Activated naive CD8-positive, alpha-beta T cell treated with anti-CD3 and anti-CD28 coated beads for 36 hours (primary cell): ENCODE measurements at places on chromosomes 11 and 22.

DNA sequence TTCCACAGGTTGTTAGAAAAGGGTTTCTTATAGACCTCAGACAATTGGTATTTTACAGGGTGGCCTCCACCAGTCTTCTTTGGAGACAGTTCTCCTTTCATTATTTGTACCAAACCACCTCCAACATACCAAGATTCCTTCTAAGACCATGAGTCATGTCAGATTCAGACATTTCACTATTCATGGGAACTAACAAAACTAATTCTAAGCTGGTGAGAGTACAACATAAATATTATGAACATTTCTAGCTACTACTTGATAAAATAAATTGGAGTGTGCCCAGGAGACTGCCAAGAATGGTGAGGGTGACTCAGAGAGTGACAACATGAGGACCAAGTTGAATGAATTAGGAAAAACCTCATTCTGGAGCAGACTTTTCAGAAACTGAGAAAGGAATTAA is 494.6 kb upstream of the LRRC4C start:
- no peak overlapping the region for H3K27ac ChIP-seq
- DNase-seq = no peak
- no peaks in the 10 kb centered on the region for H3K27me3 ChIP-seq
- H3K4me1 ChIP-seq = no peaks in the 10 kb centered on the region

- no peaks in the 10 kb centered on the region for H3K27me3 ChIP-seq
- H3K27ac ChIP-seq = no peak overlapping the region
- H3K4me3 ChIP-seq = no peak overlapping the region
- H3K36me3 ChIP-seq = no peaks in the 10 kb centered on the region
Observed at GRCh38 chr11:2465202-2466068, 20.6 kb downstream of the KCNQ1 start.

DNA sequence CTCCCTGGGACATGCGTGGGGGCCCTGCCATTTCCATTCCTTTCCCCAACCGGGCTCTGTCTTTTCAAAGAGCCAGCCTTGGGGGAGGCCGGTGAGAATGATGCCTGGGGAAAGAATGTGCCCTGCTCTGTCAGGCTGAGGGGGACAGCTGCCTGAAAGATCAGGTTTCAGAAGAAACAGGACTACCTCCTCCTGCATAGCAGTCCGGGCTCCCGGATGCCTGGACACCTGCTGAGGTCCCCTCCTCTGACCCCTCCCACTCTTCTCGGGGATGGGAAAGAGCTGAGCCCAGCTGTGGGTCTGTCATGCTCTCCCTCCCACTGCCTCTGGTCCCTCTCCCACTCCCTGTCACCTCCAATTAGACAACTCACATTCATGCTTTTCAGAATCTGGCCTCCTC is 41.8 kb upstream of the CDON start:
- H3K27ac ChIP-seq = no peak overlapping the region
- no peak for DNase-seq
- no peaks in the 10 kb centered on the region for H3K4me1 ChIP-seq
- no peak overlapping the region for H3K4me3 ChIP-seq
- H3K36me3 ChIP-seq = no peaks in the 10 kb centered on the region

GRCh38 chr22:49765091-49765771 is 62.4 kb downstream of the BRD1 start:
- H3K27ac ChIP-seq = no peak overlapping the region
- H3K36me3 ChIP-seq = peaks cover 5% of the 10 kb centered on the region

DNA sequence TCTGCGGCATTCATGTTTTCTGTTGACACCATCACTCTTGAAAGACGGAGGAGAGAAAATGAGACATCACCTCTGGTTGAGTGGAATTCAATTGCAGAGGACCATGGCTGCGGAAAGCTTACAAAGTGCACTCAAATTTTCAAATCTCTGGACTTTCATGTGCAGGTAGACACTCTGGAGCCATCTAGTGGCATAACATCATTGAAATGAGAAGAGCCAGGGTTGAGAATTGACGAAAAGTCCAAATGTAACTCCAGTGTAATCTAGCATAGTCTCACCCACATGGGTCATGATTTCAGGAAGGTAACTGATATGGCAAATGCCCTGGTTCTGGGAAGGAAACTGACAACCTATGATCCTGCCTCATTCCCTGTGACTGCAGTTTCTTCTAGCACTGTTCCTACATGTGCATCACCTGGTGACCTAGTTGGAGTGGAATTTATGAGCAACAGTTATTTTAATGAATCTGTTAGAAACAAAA is 687.8 kb downstream of the KCNA4 start:
- no peaks in the 10 kb centered on the region for H3K27me3 ChIP-seq
- no peak overlapping the region for H3K27ac ChIP-seq
- DNase-seq = no peak

GRCh38 chr11:70467201-70468085 is 69.1 kb downstream of the CTTN start:
- no peaks in the 10 kb centered on the region for H3K36me3 ChIP-seq
- H3K27me3 ChIP-seq = peaks cover 6% of the 10 kb centered on the region
- H3K4me3 ChIP-seq = no peak overlapping the region

- peaks cover 15% of the 10 kb centered on the region for H3K27me3 ChIP-seq
- H3K27ac ChIP-seq = no peak overlapping the region
- no peaks in the 10 kb centered on the region for H3K4me1 ChIP-seq
- H3K36me3 ChIP-seq = no peaks in the 10 kb centered on the region
Observed at GRCh38 chr11:45250035-45250718, 36.0 kb downstream of the SYT13 start.

- H3K36me3 ChIP-seq = no peaks in the 10 kb centered on the region
- no peak for DNase-seq
- H3K4me3 ChIP-seq = no peak overlapping the region
- H3K27me3 ChIP-seq = peaks cover 3% of the 10 kb centered on the region
- H3K27ac ChIP-seq = no peak overlapping the region
Observed at GRCh38 chr11:46247659-46248058, 29.8 kb upstream of the CREB3L1 start.

- H3K4me3 ChIP-seq = no peak overlapping the region
- H3K4me1 ChIP-seq = peaks cover 17% of the 10 kb centered on the region
- no peak for DNase-seq
- no peaks in the 10 kb centered on the region for H3K27me3 ChIP-seq
- no peak overlapping the region for H3K27ac ChIP-seq
- peaks cover 14% of the 10 kb centered on the region for H3K36me3 ChIP-seq
Observed at GRCh38 chr22:36136475-36136874, 24.1 kb downstream of the APOL3 start.

- peak; percentile 76 for DNase-seq
- H3K27me3 ChIP-seq = peaks cover 4% of the 10 kb centered on the region
- peak within 1 kb of the TSS; percentile 98 for H3K27ac ChIP-seq
- peak within 1 kb of the TSS; percentile 96 for H3K4me3 ChIP-seq
- peaks cover 56% of the 10 kb centered on the region for H3K4me1 ChIP-seq
- peaks cover 8% of the 10 kb centered on the region for H3K36me3 ChIP-seq
Observed at GRCh38 chr22:25564320-25564978, at the start of gene GRK3. Gene GRK3, plus strand, starts transcription at chr22:25564675. Its CDS starts 366 bp downstream, at chr22:25565041.

DNA sequence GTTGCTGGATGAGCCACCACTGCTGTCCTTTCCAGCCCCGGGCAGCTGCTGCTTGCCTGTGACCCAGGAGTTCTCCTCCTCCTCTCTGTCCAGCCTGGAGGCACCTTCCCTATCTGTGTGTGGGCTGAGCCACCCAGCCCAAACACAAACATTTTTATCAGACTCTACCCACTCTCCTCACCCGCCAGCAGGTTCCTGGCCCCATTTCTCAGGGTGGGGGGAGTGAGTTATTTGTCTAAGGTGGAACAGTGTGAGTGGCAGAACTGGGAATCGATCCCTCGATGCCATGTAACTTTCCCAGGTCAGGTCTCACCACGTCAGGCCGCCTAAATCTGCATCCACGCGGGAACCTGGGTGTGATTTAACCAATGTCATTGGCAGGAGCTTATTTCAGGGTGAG is 20.8 kb upstream of the SMIM38 start:
- DNase-seq = no peak
- H3K27ac ChIP-seq = no peak overlapping the region
- H3K27me3 ChIP-seq = no peaks in the 10 kb centered on the region
- H3K4me3 ChIP-seq = no peak overlapping the region
- H3K4me1 ChIP-seq = peaks cover 9% of the 10 kb centered on the region
- H3K36me3 ChIP-seq = peaks cover 11% of the 10 kb centered on the region

DNA sequence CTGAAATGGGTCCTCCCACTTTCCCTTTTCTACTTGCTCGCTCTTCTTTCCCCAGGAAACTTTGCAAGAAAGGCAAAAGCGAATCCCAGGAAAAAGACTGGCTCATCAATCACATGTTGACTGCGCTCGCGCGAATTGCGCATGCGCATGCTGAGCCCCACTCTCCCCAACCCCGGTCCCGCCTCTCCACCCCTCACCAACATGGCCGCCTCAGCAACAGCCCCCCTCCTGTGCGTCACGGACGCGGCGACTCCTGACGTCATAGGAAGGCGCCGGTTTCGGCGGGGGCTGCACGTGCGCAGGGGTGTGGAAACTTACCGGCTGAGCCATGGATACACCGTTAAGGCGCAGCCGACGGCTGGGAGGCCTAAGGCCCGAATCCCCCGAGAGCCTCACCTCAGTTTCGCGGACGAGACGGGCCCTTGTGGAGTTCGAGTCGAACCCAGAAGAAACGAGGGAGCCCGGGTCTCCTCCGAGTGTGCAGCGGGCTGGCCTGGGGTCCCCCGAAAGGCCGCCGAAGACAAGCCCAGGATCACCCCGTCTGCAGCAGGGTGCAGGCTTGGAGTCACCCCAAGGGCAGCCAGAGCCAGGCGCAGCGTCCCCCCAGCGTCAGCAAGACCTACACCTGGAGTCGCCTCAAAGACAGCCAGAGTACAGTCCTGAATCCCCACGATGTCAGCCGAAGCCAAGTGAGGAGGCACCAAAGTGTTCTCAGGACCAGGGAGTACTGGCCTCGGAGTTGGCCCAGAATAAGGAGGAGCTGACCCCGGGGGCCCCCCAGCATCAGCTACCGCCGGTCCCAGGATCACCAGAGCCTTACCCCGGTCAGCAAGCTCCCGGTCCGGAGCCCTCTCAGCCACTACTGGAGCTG is at the start of gene CCDC86:
Gene CCDC86 (plus strand): TSS at position 317 of the 871 bp plus-strand sequence. CDS start 12 bp downstream, at position 329.
- peaks cover 36% of the 10 kb centered on the region for H3K4me1 ChIP-seq
- no peaks in the 10 kb centered on the region for H3K27me3 ChIP-seq
- H3K36me3 ChIP-seq = peaks cover 39% of the 10 kb centered on the region
- peak; percentile 98 for DNase-seq

DNA sequence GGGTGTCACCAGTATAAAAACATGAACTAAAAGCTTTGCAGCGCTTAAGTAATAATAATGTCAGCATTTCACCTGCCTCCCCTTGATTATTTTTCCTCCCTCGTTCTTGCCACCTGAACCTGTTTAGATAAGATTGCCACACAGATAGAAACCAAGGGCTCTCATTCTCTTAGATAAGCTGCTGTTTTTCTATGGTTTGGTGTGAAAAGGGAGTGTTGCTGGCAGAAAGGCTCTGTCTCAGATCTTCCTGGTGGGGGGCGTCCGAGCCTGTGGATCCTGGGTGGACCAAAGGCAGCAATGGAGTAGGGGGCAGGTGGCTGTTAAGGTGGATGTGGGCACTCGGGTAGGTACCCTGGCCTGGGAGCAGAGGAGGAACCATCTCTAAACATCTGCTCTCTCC is 147.5 kb downstream of the ST3GAL4 start:
- no peak for DNase-seq
- H3K27me3 ChIP-seq = peaks cover 35% of the 10 kb centered on the region
- no peaks in the 10 kb centered on the region for H3K36me3 ChIP-seq

DNA sequence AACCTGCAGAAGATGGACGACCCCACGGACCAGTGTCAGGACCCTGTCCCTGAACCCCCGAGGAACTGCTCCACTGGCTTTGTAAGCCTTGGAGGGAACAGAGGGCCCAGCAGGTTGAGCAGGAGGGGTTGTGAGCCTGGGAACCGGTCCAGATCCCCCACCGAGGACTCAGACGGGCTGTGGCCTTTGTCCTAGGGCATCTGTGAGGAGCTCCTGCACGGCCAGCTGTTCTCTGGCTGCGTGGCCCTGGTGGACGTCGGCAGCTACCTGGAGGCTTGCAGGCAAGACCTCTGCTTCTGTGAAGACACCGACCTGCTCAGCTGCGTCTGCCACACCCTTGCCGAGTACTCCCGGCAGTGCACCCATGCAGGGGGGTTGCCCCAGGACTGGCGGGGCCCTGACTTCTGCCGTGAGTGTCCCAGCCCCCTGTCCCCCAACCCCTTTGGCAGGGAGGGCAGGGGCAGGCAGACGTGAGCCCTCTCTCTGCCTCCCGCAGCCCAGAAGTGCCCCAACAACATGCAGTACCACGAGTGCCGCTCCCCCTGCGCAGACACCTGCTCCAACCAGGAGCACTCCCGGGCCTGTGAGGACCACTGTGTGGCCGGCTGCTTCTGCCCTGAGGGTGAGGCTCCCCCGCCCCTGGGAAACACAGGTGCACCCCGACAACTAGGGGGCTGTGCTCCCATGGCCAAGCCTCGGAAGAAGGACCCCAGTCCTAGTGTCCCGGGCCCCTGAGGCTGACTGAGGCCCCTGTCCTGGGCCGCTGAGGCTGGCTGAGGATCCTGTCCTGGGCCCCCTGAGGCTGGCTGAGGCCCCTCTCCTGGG is 6.4 kb downstream of the MUC5AC start:
- H3K27ac ChIP-seq = no peak overlapping the region
- H3K27me3 ChIP-seq = no peaks in the 10 kb centered on the region
- H3K4me3 ChIP-seq = no peak overlapping the region
- no peaks in the 10 kb centered on the region for H3K4me1 ChIP-seq
